Tibial nerve (tissue), 4 donors: ENCODE measurements at places on chromosomes 2 and 18.

GRCh38 chr18:52310651-52311050 lies 29.3 kb upstream of the DCC start:
- no peak for DNase-seq

- DNase-seq: no peak
These were observed 36.6 kb upstream of the COL3A1 start for GRCh38 chr2:188937228-188938220.

- DNase-seq: no peak
These were observed 57.4 kb downstream of the MYO1B start for GRCh38 chr2:191302459-191303139.

DNA sequence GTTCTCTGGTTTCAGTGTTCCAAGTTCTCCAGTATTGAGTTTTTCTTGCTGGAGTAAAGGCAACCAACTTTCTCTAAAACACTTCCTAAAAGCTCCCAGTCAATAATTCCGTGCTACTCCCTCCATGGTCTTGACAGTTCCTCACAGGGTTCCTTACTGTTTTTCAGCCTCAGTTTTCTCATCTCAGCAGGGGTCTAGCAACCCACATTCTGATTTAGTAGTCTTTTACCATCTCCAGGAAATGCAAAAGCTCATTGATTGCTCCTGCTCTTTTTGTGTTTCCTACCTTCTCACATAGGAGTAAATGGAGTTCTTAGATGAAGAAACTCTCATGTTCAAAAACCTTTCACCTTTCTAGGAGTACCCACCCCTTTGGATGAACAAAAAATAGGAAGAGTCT lies 978.8 kb upstream of the POU3F3 start:
- DNase-seq: no peak

- DNase-seq: no peak
These were observed 118.2 kb downstream of the PAX3 start for GRCh38 chr2:222180619-222181018.

- no peak for DNase-seq
These were observed 1107.2 kb downstream of the DPP10 start for GRCh38 chr2:115549611-115550130.

- DNase-seq: no peak
These were observed 6.1 kb upstream of the KYNU start for GRCh38 chr2:142871396-142871795.

DNA sequence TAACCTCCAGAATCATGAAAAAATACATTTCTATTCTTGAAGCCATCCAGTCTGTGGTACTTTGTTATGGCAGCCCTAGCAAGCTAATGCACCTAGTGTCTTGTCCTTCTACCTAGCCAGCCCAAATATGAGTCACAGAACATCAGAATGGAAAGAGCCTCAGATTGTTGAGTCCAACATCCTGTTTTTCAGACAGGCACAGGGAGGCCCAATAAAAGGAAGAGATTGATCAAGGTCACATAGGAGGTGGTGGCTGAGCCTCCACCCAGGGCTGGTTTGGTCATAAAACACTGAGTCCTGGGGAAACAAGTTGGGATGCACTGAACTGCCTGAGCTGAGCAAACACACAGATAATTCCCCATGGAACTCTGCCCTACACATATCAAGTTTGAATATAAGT lies 195.5 kb downstream of the TTC32 start:
- DNase-seq: no peak

DNA sequence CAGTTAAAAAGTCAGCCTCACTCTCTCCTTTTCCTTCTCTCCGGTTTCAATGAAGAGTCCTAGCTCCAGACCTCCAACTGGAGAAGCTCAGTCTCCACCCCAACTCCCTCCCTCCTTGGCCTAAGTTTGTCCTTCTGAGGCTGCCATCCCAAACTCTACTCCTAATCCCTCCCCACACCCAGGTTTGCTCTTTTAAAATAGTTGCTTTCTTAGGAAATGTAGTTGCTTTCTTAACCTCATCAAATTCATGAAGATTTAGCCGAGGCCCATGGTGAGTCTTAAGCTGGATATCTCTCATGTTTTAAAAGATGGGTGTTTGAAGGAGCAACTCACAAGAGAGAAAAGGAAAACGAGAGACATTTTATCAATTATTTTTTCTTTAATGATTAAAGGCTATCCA lies 937 bp upstream of the LANCL1 start:
- DNase-seq: peak; percentile 38

DNA sequence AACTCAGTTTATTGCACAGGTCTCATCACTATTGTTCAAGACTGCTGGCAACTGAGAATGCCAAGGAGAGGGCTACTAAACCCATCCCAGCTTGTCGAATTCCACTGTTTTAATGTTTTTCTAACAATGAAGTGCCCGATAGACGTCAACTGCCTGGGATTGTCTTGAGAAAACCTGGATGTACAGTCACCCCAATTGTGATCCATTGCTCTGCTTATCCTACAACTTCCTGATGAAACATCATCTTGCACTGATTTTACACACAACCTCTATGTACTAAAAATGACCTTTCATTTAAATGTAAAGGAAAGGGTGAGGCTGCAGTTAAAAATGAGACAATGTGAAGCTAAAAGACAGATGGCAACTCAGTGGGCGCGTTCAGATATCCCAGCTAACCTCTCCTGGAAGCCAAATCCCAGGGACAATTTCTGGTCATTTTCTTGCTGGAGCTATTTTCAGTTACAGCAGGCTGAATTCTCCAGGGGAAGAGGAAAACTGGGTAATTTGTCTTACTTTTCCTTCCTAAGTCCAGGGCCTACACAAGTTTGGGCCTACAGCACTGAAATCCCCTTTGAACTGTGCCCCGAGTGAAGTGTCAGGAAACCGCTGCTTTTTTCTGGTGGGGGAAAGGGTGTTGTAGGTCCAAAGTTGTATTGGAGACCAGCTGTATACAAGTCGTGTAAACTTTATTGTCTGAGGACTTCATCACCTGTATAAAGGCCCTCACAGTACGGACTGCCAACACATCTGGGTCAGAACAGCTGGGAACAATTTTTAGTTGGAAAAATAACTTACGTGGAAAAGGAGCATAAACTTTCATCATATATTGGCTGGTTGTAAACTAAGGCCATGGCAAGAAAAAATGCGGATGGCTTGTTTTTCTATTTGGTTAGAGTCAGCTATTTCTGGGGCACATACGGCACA lies 68.9 kb upstream of the LTBP1 start:
- DNase-seq: no peak

DNA sequence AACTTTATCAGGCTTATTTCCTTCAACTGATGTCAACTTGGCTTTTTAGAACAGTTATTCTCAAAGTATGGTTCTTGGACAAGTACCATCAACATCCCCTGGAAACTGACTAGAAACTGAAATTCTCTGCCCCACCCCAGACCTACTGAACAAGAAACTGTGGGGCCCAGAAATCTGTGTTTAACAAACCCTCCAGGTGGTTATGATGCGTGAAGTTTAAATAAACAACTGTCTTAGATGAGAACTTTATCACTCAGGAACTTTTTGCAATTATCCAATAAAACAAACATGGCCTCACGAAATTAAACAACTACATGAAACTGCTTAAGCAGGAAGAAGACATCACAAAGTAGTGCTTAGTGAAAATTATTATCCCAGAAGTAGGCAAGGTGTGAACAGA lies 4.4 kb downstream of the HIBCH start:
- DNase-seq: no peak

- DNase-seq: no peak
These were observed 52.0 kb upstream of the TRIM43 start for GRCh38 chr2:95539836-95540235.

DNA sequence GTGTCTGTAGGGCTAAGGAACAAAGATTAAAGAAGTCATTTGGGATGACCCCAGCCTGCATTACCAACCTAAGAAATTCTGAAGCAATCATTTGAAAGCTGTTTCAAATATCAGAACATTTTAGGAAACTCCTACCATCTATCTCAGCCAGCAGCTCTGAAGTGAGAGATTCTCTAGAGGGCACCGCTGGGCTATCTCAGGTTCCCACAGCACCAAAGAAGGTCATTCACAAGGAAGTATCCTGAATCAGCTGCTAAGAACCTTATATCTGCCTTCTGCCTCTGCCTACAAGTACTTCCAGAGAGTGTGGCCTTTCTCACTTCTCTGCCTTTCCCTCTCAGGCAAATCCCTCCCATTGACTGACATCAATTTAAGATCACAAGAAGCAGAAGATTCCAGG lies 13.4 kb upstream of the EVA1A start:
- no peak for DNase-seq

- DNase-seq: no peak
These were observed 92.2 kb upstream of the TGFA start for GRCh38 chr2:70645733-70646419.

DNA sequence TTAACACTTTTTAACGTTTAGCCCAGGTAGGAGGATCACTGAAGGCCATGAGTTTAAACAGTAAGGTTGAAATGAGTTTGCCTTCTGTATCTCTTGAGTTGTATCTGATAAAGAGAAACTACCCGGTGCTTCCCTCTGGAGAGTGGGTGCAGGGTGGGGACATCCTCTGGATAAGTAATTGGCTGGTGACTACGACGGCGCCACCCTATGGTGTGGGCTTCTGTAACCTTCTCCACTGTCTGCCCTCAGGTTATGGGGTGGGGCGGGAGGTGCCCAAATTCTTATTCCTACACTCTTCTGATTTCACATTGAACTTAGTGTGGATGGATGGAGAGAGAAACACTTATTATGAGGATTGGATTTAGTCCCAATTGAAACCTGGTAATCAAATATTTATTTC lies 68.8 kb downstream of the LDLRAD4 start:
- DNase-seq: no peak
